ENCODE measurements at places on chromosomes 2 and 18.

DNA sequence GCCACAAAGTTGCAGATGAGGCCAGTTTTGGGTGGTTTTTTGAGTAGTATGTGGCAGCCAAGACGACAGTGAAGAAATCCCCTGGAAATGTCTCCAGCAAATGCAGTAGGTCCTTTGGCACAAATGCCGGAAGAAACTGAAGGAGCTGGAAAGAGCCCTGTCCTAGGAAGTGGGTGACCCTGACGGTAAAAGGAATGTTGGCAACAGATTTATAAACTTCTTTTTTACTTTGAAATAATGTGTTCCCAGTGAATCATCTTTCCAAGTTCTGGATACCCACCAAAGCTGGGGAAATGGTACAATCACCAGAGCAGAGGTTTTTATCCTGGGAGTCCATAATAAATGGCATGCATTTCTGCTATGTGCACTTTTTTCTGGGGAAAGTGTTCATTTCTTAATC lies 112.9 kb downstream of the CSRNP3 start:
- no peak for DNase-seq

DNA sequence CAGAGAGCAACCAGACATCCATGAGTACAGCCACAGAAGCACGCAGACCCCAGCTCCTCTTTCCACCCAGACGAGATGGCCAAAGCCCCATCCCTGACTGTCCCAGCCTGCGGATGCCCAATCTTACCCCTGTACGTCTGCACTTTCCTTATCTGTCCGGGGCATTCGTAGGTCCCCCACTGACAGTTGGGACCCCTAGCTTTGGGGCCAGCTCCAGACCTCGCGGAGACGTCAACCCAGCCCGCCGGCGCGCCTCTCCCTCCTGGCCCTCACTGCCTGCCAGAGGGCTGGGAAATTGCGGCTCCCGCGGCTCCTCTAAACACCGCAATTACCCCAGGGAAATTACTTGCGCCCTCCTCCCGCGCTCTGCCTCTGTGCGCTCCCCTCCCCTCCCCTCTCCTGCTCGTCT lies 2.3 kb downstream of the ECEL1 start:
- no peak for DNase-seq

- no peak for DNase-seq
Observed at GRCh38 chr18:12438257-12438656, 30.5 kb downstream of the PRELID3A start.

DNA sequence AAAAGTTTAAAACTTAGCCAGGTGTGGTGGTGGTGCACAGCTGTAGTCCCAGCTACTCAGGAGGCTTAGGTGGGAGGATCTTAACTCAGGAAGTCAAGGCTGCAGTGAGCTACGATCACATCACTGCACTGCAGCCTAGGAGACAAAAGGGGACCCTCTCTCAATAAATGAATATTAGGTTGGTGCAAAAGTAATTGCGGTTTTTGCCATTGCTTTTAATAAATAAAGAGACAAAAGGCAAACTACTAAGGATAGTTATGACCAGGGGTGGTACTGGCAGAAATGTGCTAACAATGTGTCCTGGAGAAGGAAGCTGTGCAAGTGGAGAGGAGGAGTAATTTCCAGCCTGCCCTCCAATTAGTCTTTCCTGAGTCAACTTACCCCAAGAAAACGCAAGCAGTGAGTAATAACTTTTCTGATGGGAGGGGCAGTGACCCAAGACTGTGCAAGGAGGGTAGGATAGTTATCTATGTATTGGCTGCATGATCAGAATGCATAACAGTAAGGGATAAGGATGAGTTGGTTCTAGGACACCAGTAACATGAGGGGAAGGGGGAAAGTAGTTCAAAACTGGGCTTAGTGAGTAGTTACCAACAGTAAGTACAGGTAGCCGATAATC lies 1.5 kb downstream of the EXOC6B start:
- DNase-seq: no peak

- no peak for DNase-seq
Observed at GRCh38 chr2:152072011-152072410, 26.8 kb downstream of the CACNB4 start.

GRCh38 chr2:7020468-7020867 lies 103.3 kb downstream of the RNF144A start:
- no peak for DNase-seq

DNA sequence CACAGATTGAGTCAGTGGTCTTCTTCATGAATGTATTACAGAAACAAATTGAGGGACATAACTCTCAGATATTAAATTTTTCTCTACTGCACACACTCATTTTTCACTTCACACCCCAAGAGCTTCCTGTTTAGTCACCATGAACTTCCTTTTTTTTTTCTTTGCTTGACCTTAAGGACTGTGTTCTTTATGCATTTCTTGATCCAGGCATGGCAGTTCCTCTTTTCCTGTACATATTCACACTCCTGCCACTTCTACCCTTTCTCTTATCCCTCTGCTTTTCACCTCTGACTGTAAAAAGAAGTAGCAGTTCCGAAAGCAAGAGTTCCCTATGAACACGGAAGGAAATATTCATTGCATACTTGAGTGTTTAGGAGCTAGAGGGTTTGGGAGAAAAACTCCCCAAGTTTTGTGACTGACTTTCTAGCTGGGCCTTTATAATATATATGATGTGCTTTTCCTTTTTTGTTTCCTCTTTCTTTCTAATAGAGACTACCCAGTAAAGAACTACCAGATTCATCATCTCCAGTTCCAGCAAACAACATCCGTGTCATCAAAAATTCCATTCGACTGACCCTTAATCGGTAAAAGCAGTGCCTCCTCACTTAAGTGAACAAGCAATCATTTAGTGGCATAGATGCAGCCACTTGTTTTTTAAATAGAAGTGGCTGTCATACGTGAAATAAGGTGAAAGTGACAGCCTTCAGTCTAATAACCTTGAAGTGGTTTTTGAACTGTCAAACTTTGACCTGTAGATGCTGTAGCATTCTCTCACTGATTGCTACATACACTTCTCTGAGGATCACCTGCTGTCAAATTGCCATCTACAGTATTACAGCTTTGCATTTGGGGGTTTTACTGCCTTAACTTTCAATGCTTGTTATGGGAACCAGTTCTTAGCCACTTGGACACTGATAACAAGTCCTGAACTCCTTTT lies 40.8 kb downstream of the PAPOLG start:
- DNase-seq: no peak

DNA sequence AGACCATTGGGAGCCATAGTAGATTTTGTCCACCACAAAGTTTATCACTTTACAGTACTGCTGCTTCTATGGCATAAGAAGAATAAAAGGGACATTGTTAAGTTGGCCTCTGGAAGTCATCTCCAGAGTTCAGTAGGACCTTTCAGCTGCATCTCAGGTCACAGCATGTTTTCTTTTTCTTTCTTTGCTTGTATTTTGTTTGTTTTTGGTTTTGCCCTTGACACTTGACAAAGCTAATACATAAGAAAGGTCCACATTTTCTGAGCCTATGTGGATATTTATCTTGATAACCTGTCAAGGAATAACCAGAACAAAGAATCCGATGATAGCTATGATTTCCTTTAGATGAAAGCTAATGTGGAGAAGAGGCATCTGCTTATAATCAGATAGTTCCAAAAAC lies 101.6 kb upstream of the XIRP2 start:
- DNase-seq: no peak

DNA sequence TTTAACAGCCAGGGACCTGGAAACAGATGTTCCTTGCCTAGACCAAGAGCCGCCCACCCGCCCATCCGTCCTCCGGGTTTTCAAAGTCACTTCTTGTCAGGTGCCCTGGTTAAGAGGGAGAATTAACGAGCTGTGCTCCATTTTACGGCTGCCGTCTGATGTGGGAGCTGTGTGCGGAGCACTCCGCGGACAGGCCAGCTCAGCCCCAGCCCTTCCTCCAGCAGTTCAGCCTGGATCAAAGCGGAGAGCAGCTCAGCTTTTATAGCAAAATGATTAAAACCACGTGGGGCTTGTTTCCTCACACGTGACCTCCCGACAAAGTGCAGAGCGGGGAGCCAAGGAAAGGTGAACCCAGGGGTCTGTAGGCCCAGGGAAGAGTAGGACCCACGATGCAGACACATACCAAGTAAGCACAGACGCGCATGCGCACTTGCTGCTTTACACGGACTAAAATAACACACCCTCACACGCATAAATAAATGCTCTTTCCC lies 46.1 kb upstream of the PKDCC start:
- no peak for DNase-seq

DNA sequence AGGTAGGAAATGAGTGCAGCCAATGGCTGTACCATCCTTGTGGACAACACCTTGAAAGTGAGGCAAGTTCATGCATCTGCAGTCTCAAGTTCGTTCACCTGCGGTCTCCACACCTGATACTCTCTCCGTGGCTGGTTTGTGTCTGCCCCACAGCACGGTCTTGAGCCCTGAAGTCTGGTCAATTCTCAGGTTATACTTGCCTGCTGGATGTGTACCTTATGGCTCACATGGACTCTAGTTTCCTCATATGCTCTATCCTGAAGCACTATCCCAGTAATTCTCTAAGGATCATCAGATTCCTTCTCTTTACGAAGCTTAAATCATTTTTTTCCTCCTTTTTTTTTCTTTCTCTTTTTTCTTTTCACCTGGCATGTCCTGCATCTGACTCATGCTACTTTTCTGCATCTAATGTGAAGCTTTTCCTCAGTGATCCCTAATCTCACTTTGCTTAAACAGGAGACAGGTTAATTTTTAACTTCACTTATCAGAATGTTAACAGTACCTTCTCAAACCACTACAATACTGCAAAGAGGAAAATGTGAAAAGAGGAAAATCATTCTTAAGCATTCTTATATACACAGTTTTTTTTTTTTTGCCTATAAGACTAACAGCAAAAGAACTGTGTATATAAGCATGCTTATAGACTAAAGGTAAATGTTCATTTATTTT lies 511.2 kb downstream of the SOX11 start:
- DNase-seq: no peak

GRCh38 chr2:167890739-167891138 lies 356.7 kb downstream of the STK39 start:
- no peak for DNase-seq

DNA sequence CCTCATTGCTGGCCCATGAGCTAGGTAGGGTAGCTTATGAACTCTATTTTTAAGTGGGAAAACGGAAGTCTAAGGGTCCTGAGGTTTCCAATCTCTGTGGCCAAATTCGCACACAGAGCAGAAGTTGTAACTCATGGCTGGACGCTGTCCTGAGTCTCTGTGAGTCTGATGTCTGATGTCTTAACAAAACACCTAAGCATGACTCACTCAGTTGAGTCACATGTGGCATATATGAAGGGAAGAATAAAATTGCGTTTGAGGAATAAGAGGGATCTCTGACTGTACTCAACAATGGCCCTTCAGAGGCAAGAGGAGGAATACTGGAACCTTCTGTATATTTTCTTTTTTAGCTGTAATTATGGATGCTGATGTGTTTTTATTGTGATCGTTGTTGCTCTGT lies 569.7 kb downstream of the RIT2 start:
- DNase-seq: no peak

GRCh38 chr2:110910423-110910822 lies 178.1 kb downstream of the ACOXL start:
- no peak for DNase-seq

DNA sequence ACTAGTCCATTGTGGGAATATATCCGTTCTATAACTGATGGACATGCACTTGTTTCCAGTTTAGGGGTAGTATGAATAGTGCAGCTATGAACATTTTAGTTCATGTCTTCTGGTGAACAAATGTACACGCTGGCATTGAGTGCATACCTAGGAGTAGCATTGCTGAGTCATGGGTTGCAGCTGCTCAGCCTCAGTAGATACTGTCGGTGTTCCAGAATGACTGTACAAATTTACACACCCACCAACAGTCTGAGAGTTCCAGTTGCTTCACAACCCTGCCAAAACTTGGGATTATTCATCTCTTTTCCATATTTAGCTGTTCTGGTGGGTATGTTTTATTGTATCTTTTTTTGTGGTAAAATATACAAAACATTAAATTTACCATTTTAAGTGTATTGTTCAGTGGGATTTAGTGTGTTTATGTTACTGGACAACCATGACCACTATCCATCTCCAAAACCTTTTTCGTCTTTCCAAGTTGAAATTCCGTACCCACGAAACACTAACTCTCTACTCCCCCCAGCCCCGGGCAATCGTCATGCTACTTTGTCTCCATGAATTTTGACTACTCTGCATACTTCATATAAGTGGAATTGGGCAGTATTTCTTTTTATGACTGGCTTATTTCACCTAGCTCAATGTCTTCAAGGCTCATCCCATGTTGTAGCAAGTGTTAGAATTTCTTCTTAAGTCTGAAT lies 281.0 kb downstream of the PRKCE start:
- no peak for DNase-seq

- DNase-seq: no peak
Observed at GRCh38 chr18:26574958-26575864, 26.9 kb upstream of the KCTD1 start.

DNA sequence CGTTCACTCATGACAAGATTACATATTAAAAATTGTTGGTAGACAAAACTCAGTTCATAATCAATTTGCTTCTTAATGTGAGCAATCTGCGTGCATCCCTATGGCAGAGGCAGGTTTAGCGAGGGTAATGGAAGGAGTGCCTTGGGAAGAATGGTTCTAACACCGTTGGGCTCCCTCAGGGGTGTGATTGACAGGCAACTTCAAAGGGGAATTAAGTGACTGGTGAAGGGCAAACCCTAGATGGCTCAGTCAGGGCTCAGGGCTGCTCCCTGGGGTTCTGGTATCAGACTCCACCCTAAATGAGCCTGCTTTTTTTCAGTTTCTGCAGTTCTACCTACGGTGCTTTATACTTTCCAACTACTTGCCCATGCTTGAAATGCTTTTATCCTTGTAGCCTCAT lies 419.5 kb upstream of the CELF4 start:
- no peak for DNase-seq

DNA sequence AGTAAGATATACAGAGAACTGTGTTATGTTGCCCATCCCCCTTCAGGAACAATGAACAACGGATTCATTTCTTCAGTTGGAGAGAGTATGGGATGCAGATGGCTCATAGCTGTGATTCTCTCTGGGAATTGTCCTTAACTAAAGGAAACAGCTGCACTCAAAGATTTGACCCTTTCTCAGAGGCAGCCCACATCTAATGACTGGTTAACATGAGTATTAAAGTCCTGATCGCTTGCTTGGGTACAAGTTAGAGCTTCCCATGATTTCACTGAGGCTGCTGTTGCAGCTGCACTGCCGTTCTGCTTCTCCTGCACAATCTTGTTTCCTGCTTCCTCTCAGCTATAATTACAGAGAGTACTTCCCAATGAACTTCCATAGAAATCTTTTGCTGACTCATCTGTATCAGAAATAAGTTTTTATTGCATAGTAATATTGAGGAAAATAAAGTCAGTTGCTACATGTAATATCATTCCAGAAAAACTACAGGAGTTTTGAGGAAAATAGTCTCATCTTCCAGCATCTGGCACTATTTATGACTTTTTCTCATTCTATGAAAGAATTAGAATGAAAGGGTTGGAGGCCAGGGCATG lies 12.8 kb upstream of the SCN9A start:
- DNase-seq: no peak

DNA sequence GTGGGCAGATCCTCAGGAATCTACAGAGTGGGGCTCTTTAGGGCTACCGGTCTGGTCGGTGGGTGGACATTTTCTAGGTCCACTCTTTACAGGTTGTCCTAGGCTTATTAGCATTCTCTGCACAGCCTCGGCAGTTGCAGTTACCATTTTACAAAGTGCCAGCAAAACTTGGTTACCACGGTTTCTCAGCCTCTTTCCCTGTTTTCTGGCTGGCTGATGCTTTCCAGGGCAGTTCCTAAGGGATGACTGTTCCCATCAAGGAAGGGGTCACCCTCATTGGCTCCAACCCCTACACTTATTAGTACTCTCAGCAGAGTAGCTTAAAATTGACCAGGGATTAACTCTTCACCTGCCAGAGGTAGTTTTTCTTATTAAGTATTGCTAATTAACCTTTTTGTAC lies 2.0 kb upstream of the AQP4 start:
- DNase-seq: no peak

Measured in stimulated activated CD8-positive, alpha-beta memory T cell treated with anti-CD3 and anti-CD28 coated beads, Interleukin-2, amount 100 ng/mL, for 1 hour (primary cell).